Caudate nucleus (tissue), 63 donors: ENCODE measurements at places on chromosomes 3 and 15.

DNA sequence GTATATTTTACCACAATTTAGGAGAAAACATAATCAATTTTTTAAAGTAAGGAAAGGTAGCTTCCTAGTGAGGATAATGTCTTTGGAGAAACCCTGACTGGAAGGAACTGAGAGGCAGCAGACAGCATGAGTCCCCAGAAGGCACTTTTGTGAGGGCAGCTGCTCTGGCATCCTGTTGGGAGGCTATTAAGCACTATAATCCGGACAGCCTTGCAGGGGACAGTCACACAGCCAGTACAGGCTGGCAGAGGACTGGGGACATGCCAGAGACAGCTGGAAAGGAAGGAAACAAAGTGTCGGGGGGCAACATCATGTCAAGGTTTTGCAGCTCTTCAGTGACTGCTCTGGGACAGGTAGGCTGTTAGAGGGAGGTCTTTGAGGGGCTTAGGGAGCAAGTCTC, 15.7 kb downstream of the ACAN start:
- DNase-seq, result no peak

- DNase-seq, result peak; percentile 17
These were observed 3.3 kb upstream of the TIPIN start for GRCh38 chr15:66359740-66360139.

DNA sequence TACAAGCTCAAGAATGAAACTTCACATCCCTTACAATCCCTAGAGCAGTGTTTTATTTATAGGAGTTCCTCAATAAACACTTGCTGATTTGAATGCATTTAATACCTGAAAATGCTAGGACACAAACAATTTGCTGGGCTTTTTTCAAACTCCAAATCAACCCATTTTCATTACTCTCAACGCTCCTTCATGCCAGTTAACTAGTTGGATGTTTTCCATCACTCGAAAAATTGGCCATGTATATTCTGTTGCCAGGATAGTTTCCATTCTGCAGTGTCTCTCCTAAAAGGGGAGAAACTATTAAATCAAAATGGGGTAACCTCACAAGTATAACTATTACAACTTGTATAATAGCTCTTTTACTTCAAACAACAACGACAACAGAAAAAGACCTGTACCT, 1.2 kb downstream of the GBE1 start:
- no peak for DNase-seq

DNA sequence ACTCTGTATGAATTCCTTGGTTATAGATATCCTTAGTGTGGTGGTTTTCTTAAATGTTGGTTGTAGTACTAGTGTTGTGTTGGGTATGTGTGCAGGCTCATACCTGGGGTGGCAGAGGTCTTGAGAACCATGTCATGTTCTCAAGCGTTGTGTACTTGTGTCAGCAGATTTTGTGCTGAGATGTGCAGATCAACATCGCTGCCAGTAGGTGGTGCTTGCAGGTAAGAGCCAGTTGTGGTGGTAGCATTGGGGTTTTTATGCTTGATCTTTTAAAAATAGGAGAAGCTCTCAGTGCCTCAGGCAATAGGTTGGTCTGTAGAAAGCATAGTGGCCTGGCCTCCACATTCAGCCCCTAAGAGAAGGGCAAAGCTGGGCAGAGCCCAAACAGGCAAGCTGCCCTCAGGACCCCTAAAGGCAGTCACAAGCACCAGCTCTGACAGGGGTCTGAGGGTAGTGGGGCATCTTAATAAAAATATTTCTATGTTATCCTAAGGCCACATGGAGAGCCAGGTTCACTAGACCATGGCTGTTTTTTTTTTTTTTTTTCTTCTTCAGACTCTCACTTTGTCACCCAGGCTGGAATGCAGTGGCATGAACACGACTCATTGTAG, 164.0 kb downstream of the IL20RB start:
- DNase-seq, result no peak

DNA sequence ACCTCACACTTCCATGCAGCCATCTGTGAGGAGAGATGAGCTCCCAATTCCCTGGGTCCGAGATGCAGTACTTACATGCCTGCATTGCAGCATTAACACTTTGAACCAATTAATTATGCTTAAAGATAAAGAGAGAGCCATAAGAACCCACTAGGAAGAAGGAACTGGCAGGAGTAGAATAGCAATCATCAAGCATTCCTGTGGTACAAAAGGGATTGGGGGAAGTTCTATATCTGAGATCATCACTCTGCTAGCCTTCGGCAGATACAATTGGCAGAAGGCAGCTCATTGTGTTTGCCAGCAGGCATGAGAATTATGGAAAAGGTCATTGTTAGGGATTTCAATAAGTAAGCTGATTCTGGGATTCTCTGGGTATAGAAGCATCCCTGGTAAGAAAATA, 891.4 kb downstream of the NTRK3 start:
- DNase-seq, result no peak

GRCh38 chr3:128072454-128073184, 20.4 kb downstream of the SEC61A1 start:
- DNase-seq, result no peak
